ENCODE measurements at places on chromosomes 3 and 15.

GRCh38 chr15:55241891-55242290 is 45.1 kb upstream of the RSL24D1 start:
- DNase-seq = no peak

- DNase-seq = no peak
Measured at GRCh38 chr3:172877011-172877410, 126.5 kb downstream of the ECT2 start.

- no peak for DNase-seq
Measured at GRCh38 chr3:75218577-75218976, 445.6 kb upstream of the FRG2C start.

GRCh38 chr3:194588236-194588635 is 45.0 kb downstream of the TMEM44 start:
- no peak for DNase-seq

DNA sequence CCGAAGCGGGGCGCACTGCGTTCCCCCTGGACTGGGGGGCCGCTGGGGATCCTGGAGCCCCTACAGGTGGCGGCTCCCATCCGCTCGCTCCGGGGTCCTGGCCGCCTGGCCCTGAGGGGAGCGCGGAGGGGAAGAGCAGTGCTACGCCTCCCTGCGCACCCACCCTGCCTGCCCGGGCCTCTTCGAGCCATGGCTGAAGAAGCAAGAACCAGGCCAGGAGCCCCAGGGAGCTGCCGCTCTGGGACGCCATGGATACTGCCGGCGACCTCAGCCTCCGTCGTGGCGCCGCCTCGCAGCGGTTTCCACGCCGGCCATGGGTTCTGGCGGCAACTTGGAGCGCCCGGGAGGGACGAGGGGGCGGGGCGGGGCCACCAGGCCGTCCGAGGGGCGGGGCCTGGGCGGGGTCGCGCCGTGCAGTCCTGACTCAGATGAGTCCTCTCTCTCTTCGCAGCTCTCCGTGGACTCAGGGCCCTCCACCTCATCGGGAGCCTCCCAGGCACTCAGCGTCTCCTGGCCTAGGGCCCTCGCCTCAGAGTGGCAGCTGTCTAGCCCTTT is 50.9 kb downstream of the MYL3 start:
- peak; percentile 42 for DNase-seq

GRCh38 chr3:117887901-117888300 is 1146.7 kb downstream of the IGSF11 start:
- peak; percentile 73 for DNase-seq

GRCh38 chr3:124281453-124282316 is 289.8 kb upstream of the ROPN1 start:
- DNase-seq = peak; percentile 45

DNA sequence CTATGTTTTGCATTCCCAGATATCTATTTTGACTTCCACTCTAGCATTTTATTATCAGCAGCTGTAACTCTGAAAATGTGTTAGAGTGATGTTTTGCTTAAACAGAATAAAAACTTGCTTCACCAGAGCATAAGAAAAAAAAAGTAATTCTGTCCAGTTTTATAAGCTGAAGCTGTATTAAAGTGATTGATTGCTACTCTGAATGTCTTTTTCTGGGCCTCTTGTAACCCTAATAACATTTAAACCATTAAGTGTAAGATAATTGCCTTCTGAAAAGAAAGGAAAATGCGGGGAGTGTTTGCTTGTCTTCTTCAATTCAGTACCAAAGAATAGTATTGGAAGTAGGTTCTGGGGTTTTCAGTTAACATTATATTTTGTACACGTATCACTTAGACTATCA is 57.9 kb upstream of the UBE2E1 start:
- DNase-seq = no peak

DNA sequence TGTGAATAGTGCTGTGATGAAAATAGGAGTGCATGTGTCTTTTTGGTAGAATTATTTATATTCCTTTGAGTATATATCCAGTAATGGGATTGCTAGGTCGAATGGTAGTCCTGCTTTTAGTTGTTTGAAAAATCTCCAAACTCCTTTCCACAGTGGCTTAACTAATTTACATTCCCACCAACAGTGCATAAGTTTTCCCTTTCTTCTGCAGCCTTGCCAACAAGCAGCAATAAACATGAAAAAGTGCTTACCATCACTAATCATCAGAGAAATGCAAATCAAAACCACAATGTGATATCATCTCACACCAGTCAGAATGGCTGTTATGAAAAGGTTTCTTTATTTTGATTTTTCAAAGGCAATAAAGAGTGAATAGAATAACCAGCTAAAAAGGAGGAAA is 1105.9 kb downstream of the NAALADL2 start:
- DNase-seq = no peak

GRCh38 chr15:90790057-90790456 is 72.9 kb downstream of the BLM start:
- DNase-seq = no peak

DNA sequence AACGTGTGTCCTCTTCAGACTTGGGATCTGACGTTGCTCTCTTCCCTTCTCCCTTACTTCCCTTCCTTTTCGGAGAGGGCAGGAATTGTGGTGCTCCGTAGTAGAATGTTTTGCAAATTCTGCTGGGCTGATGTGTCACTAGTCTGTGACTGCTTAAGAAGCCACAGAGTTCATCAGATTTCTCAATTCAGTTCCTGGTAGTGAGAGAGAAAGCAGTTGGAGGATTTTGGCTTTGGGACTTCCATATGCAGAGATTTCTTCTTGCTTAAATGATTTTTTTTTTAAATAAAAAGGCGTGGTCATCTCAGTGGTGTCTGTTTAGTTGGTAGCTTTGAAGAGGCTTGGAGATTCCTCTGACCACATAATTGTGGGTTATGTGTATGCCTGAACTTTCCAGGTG is 10.1 kb downstream of the CEMIP start:
- DNase-seq = peak; percentile 69

- DNase-seq = no peak
Measured at GRCh38 chr3:38610436-38610835, 39.1 kb downstream of the SCN5A start.

GRCh38 chr3:60854791-60855190 is 396.5 kb downstream of the FHIT start:
- no peak for DNase-seq

GRCh38 chr3:29932696-29933325 is 651.9 kb downstream of the RBMS3 start:
- DNase-seq = no peak

- DNase-seq = no peak
Measured at GRCh38 chr3:164094546-164094945, 983.8 kb downstream of the SI start.

GRCh38 chr3:71536376-71536965 is 47.1 kb downstream of the FOXP1 start:
- peak; percentile 60 for DNase-seq

GRCh38 chr15:98872774-98873173 is 134.8 kb downstream of the PGPEP1L start:
- DNase-seq = no peak

DNA sequence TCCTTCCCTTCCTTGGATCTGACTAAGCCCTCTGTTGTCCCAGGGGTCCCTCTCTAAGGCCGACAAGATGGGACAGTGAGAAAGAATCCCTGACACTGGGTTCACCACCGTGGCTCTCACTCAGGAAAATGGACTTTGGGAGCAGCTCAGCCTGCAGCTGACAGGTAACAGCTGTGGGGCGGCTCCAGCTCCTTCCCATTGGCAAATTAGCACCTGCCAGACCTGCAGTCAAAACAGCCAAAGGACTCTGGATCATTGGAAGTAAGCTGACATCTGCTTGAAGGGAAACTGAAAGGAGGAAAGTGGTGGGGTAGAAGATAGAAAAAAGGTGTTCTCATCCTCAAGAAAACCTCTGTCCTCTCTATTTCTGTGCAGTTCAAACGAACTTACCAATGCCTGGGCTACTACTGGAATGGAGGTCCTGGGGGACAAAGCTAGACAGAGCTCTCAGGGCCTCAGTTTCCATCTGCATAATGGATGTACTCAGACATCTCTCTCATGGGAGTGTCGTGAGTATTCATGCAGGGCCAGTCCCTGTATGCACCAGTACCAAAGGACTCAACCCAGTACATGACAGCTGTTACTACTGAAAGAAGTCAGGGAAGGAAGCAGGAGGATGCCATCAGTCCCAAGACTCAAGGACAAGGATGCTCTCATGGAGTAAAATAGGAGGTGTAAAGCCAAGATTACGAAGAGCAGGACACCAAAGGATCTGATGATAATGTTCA is 53.6 kb upstream of the DCLK3 start:
- no peak for DNase-seq

DNA sequence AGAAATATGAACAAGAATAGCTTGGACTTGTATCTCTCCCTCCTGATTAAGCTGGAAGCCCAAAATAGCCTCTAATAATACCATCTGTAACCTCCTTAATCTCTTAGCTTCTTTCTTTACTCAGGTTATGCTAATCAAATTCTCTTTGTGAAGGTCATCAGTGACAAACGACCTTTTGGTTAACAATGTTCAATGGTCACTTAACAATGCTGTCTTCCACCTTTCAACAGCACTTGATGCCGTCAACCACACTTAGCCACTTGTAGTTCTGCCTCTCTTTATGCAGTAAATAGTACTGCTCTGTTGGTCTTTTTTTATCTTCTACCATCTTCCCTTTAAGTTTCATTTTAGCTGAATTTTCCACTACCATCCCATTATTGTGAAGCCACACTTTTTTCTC is 476.6 kb upstream of the TGFBR2 start:
- DNase-seq = no peak

DNA sequence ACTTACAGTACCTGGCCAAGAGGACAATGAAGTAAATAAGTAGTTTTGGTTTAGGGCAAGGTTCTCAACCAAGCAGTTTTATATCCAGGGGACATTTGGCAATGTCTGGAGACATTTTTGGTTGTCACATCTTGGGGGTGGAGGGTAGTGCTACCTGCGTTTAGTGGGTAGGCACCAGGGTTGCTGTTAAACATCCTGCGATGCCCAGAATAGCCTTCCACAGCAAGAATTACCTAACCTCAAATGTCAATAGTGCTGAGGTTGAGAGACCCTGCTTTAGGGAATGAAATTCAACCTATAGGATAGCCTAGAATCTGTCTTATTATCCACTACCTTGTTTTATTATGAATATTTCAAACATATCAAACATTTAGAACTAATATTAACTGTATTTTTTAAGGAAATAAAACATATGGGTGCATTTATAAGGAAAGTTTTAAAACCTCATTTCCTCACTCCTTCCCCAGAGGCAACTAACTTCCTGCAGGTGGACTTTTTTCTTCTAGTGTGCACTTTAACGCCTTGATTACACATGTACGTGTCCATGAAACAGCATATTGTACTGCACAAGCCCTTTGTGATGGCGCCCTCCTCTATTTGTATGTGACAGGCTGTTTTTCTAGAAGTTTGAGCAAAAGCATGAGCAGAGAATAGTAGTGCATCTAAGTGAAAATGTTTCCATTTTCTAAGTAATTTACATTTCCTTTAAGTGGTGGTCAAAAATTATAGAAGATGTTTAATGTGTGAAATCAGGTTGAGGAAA is 57.1 kb downstream of the TRAK1 start:
- DNase-seq = no peak

DNA sequence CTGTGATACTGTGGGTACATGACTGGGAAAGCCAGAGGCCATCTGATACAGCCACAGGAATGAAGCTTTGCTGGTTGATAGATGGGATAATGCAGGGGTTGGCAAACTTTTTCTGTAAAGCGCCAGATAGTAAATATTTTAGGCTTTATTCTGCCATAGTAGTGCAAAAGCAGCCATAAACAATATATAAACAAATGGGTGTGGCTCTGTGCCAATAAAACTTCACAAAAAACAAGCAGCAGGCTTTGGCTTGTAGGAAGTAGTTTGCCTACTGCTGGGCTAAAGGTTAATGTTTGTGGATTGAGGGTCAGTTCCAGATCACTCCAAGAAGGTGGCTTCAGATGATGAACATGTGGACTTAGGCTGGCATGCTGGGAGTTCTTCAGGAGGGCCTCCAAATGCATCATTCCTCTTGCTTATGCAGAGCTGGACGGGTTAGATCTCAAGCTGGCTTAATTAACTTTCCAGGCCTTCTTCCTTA is 305.7 kb downstream of the RPLP1 start:
- DNase-seq = peak; percentile 67

DNA sequence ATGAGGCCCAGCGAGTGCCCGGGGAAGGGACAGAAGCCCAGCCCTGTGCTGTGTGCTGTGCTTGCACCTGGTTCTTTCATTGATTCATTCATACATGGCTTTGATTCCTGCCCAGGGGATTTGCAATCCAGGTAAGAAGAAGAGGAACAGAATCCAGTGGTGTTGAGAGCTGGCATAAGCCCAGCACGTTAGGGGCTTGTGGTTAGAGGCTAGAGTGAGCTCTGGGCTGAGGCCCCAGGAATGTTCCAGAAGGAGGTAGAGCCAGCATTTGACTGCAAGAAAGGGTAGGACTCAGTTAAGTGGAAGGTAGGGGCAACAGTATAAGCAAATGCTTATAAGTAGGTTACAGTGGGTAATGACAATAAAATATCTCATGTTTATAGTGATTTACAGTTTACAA is 2.3 kb downstream of the VWA5B2 start:
- DNase-seq = no peak

DNA sequence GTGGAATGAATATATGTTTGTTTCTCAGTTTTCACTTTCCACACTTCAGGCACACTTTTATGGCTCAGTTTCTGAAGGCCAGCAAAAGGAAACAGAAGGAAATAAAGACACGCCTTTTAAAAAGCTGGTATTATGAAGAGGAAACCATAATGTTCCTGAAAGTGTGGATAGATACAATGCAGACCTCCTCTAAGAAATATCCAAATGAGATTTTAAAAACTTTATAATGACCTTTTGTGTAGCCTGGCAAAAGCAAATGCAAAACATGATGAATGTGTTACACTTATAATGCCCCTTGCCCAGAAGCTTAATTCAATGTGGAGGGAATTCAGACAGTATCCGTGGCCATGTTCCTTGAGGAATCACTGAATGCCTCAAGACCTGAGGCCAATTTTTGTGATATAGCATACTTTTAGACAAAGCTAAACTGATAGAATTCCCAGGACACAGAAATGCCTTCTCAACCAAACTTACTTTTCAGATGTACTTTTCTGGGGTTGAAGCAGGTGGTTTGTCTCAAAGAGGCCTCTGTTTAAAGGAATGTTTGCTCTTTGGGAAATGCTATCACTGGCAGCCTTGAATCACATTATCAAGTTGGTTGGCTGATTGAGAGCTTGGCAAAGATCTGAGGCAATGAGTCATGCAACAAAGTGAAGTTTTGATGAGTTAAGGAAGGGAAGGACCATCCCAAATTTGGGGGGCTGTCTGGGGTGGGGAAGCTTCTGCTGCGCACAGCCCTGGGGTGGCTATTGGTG is 77.1 kb upstream of the CACNA2D3 start:
- DNase-seq = no peak
